Stimulated activated CD8-positive, alpha-beta memory T cell treated with anti-CD3 and anti-CD28 coated beads, Interleukin-4, amount 100 ng/mL, for 1 hour (primary cell): ENCODE measurements at places on chromosomes 7 and 10.

DNA sequence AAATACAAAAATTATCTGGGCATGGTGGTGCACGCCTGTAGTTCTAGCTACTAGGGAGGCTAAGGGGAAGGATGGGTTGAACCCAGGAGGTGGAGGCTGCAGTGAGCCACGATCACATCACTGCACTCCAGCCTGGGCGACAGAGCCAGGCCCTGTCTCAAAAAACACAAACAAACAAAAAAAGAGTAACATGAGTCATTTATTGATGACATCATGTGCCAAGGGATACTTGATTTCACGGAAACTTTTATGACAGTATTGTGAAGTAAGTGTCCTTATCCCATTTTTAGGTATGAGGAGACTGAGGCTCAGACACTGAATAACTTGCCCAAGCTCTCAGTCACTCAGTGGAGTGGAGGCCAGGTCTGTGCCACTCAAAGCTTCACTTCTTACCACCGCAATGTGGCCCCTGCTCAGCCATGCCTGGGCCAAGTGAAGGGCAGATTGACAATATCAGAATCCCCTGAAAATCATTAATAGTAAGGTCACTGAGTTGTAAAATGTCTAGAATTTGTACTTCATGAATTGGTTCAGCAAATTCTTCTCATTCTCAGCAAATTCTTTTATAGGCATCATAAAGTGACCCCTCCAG is 36.5 kb downstream of the EMX2 start:
- DNase-seq: no peak

DNA sequence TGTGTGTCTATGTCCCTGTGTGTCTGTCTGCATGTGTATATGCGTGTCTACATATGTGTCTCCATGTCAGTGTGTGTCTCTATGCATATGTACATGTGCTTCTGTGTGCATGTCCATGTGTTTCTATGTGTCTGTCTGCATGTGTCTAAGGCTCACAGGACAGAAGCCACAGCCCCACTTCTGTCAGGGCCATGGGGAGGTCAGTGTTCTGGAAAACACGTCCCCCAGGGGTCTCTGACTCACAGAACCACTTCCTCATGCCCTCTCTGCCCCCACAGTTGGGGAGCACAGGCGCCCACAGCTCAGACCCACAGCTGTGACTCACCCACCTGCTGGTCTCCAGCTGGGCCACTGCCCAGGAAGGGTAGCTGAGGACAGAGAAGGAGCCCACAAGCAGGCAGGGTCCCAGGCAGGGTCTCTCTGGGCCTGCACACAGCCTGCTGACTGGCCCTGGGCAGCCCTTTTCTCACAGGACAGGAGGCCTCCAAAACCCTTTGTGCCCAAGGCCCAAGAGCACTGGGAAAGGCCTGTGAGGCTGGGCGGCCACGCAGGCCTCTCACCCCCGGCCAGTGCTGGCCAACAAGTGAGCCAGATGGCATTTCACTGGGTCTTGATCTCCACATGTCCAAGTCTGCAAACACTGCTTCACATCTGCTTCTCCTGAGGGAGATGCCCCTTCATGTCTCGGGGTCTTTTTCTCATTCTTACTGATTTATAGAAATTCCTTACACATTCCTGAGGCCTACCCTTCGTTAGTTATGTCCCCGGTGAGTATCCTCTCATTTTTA is 102.9 kb upstream of the FAM20C start:
- DNase-seq: no peak

DNA sequence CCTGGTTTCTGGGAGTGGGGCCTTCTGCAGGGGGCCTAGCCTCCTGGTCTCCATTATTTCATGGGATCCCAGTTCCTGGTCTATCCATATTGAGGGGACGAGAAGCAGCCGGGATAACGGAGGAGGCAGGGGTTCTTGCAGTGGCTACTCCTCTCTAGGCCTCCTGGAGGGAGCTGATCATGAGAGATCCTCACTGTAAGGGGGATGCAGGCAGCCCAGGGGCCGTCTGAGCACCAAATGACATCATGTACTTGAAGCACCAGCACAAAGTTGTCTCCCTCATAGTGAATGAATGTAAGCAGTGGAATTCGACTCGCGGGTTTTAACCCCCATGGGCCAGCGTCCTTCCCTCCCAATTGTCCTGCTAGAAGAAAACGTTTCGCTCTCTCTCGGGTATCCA is 964 bp upstream of the ADCY1 start:
- DNase-seq: no peak

- no peak for DNase-seq
Measured at GRCh38 chr7:46032942-46033341, 111.9 kb upstream of the IGFBP3 start.

DNA sequence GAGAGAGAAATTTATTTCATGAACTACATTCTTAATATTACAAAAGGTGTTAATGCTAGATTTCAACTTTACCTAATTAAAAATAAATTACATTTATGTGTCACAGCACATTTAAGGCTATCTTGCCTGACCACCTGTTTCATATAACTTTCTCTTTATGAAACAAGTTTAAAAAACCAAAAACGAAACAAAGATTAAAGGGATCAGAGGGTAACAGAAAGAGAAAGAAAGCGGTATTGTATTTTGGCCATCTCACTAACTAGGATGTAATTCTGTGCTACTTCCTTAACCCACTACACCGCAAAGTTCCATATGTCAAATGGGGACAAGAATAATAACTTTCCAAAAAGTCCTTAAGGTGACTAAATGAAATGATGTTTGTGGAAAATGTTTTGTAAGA is 6.3 kb upstream of the RHOBTB1 start:
- no peak for DNase-seq

DNA sequence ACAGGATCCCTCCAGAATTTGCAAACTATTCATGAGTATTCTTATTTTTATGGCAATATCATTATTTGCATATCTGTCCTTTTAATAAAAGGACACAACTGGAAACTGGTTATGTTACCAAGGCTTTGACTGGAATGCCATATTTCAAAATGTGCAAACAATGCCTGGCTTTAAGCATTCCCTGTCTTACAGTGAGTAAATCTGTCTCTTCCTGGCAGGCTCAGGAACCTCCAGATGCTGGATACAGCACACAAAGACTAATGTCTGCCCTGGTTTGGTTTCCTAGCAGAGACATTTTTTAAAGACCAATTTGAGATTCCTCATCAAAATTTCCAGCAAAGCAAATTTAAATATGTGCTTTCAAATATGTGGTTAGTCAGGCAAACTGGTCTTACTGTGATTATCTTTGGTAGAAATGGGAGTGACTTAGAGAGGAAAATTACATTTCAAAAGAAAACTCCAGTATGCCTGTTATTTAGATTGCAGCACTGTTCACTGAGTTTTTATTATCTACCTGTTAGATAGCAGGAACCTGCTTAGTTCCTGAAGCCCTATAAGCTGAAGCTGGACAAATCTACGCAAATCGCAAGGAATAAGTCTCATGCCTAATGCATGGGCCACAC is 31.3 kb downstream of the RNF216 start:
- no peak for DNase-seq

DNA sequence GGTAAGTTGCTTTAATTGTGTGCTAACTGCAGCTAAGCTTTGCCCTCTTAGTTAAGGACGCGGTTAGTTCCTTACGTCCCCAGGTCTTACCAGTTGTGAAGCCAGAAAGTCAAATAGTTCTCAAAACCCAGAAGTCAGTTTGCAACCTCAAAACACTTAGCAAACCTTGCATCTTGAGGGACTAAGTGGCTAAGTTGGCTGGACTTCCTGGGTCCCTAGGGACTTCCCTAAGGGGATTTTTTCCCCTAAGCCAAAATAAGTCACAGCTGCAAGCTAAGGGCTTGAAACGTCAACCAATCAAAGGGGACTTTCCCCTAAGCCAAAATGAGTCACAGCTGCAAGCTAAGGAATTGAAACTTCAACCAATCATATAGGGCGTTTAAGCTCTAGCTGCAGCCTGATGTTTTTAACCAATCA is 36.2 kb upstream of the HECW1 start:
- DNase-seq: no peak

DNA sequence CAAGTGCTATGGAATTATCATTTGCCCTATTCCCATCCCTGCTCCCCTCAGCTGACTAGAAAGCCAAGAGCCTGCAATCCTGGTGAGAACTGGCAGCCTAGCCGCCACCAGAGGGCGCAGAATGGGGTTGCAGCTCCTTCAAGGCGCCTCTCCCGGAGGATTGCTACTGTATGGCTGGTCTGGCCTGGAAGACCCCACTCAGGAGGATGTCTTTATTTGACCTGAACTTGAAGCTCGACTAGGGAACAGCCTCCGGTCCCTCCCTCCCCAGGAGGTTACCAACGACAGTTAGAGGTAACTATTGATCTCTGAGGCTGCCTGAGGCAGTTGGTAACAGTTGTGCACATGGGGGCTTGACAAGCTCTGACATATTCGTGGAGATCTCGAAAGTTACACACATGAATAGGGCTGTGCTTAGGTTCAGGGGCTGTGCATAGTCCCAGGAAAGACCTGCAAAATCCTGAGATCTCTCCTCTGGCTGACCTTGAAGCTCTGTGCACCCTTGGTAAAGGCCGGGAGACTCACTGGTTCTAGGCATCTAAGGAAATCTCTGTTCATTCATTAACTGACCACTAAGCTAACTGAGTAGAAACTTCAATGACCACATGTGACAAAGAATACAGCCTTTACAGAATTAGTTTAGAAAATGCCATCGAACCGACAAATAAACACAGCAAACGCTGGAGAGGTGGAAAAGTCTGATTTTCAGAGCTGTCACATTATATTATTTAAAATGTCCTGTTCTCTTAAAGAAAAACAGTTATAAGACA is 65.7 kb downstream of the TSPAN12 start:
- DNase-seq: peak; percentile 29
